Stimulated activated naive CD8-positive, alpha-beta T cell treated with anti-CD3 and anti-CD28 coated beads, Interleukin-15, Interleukin-2, amounts not matched to agents 100 U/mL and 50 U/mL, for 24 hours (primary cell): ENCODE measurements at places on chromosomes 3 and 15.

- no peak for DNase-seq
Measured at GRCh38 chr15:43446344-43446743, 46.6 kb downstream of the TP53BP1 start.

DNA sequence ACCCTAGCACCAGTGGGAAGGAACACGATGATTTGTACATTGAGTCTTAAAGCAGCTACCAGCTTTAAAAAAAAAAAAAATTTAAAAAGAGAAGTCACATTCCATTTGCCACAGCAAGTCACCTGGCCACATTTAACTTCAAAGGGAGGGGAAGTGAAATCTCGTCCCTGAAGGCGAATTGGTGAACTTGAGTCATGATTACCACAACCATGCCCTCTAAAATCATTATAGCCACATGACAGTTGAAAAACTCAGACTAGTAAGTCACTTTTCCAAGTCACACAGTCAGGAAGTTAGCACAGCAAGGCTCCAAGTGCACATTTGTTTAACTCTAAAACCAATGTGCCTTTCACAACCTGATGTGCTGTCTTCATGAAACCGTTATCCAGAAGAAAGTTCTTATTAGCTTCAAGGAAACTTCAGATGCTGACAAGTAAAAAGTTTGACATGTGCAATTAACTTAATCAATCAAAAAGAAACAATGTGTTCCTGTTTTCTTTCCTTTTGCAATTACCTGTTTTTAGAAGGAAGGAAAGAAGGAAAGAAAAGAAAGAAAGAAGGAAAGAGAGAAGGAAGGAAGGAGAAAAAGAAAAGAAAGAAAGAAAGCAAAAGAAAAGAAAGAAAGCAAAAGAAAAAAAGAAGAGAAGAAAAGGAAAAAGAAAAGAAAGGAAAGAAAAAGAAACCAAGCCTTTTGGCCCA is 8.3 kb upstream of the THSD4 start:
- no peak for DNase-seq

GRCh38 chr3:191330530-191331048 is 263 bp upstream of the UTS2B start:
- DNase-seq = no peak

GRCh38 chr3:51503007-51503406 is 3.2 kb upstream of the DCAF1 start:
- no peak for DNase-seq

GRCh38 chr3:427128-427527 is 230.6 kb downstream of the CHL1 start:
- no peak for DNase-seq

DNA sequence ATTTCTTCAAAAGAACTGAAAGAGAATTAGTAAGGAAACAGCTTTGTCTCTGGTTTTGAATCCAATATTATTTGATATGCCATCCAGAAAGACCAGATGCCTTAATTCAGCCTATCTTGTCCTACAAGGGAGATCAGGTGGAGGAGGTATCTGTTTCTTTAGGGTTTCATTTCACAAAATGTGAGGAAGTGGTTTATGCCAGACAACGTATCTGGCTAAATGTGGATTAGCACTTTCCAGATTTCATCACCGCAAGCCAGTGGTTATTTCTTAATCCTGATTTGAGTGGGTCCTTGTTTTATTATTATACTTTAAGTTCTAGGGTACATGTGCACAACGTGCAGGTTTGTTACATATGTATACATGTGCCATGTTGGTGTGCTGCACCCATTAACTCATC is 271.1 kb downstream of the EBLN2 start:
- DNase-seq = no peak

GRCh38 chr3:151768393-151768930 is 34.7 kb downstream of the AADACL2 start:
- DNase-seq = no peak

- no peak for DNase-seq
Measured at GRCh38 chr3:43608751-43609150, 13.1 kb downstream of the ANO10 start.

GRCh38 chr15:47439146-47440111 is 277.9 kb upstream of the SEMA6D start:
- DNase-seq = no peak

- DNase-seq = no peak
Measured at GRCh38 chr3:130459944-130460343, 57.0 kb upstream of the COL6A6 start.

GRCh38 chr15:31278061-31278445 is 48.6 kb upstream of the KLF13 start:
- DNase-seq = no peak

GRCh38 chr15:33029109-33029652 is 165.3 kb downstream of the FMN1 start:
- no peak for DNase-seq

- no peak for DNase-seq
Measured at GRCh38 chr3:114285648-114286230, 8.1 kb upstream of the TIGIT start.

DNA sequence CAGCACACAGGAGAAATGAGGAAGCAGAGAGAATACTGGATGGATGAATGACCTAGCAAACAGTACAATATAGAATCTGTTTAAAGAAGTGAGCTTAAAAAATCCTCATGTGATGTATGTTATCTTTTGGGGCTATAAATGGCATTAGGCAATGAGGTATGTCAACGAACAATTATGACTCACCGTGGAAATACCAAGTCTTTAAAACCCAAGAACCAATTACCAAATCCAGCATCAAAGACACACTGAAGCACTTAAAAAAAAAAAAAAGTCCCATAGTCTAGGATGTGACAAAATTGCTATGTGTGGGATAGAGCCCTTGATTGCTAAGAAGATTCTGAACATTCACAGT is 36.3 kb upstream of the HERC1 start:
- DNase-seq = no peak

- DNase-seq = no peak
Measured at GRCh38 chr15:77087213-77087612, 16.3 kb upstream of the TSPAN3 start.

DNA sequence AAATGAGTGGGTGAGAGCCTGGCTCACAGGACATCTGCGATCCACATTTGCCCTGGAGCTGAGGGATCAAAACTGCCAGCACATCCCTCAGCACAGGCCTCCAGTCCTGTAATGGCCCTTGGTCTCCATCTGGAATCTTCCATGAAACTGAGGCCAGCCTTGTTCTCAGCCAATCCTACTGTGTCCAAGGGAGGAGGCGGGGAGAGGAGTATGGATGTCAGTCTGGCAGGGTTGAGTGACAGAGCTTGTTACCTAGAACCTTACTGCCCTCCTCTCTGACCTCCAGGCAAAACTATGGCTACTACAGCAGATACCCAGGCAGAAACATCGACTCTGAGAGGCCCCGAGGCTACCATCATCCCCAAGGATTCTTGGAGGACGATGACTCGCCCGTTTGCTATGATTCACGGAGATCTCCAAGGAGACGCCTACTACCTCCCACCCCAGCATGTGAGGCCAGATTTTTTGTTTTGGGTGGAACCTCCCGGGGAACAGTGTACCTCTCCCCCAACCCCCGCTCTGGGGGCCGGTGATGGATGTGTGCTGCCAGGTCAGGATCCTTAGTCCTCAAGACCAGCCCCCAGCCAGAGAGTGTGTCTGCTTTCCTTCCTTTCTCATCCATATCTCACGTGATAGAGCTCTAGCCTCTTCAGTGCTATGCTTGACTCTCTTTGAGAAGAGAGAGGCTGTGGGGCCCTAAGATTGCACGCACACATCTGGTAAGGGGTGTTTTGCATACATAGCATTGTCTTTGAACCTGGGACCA is 41.3 kb downstream of the CHDH start:
- no peak for DNase-seq

GRCh38 chr3:9347081-9347480 is 15.8 kb upstream of the THUMPD3 start:
- DNase-seq = no peak

GRCh38 chr3:154060238-154061000 is 60.8 kb upstream of the ARHGEF26 start:
- DNase-seq = no peak

GRCh38 chr15:67736810-67737209 is 88.5 kb upstream of the SKOR1 start:
- no peak for DNase-seq

- peak; percentile 41 for DNase-seq
Measured at GRCh38 chr15:69161079-69161877, 843 bp downstream of the GLCE start.

- DNase-seq = no peak
Measured at GRCh38 chr3:179921951-179922350, 114.8 kb downstream of the PEX5L start.

DNA sequence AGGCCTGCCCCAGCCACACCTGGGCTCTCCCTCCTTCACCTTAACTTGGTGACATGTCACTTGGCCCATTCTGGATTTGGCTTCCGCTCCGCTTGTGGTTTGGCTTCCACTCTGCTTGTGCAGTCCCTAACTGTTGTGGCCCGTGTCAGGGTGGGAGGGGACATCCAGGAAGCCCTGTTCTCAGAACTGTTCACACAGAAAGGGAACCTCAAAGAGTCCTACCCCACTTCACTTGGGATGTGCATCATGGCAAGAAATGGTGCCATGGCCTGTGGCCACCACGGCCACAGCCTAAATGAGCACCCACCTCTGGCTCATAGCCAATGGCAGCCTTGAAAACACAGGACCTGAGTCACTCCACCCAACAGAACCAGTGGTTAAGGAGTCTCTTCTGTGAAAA is 63.4 kb downstream of the CYP19A1 start:
- no peak for DNase-seq

DNA sequence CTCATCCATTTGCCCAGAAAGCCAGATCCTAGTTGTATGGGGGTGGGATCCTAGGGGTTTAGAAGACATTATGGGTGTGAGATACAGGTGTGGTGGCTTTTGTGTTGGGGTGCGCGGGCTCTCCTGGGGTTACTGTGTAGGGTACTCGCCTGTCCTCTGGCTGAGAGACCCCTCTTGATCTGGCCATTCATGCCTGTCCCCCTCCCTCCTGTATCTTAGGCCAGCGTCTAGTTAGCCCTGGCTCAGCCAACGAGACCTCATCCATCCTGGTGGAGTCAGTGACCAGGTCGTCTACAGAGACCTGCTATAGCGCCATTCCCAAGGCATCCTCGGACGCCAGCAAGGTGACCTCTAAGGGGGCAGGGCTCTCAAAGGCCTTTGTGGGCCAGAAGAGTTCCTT is 41.4 kb downstream of the DNASE1L3 start:
- no peak for DNase-seq

DNA sequence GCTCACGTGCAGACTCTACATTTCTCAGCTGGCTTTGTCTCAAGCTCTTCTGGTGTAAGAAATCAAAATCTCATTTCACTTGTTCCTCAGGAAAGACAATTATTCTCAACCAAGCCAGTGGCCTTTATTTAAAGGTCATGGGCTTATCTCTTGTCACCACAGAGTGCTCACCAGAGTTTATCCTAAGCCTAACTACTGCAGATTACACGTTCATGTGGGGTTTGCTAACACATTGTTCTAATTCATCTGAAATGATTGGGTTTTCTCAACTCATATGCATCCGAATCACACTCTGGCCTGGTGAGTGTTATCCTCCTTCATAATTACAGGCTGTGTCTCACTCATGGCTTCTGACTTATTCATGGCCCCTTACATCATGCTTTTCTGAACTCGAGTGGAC is 83.3 kb upstream of the TSC22D2 start:
- no peak for DNase-seq

DNA sequence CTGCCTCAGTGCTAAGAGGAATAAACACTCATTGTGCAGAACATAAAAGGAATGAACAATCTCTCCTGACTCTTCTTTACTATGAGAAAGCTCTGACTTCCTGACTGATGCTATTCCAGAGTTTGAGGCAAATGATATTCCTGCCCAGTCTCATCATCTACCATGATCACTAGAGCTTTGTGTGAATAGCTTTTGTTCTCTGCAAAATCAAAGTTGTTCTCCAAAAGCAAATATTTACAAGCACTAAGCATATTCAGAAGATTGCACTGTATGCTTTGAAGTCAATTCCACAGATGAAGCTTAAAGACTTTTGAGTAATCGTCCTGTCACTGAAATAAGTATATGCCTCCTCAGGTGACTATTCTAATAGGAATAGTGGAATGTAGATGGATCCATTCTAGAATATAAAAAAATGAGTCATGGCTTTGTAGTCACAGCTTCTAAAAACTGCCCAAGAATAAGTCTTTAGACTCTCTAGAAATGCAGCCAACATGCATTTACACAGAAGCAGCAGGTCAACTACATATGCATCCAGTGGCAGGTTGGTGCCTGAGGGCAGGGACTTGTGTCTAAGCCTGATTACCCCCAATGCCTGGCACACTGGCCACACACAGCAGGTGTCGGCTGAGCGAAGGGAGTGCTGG is 34.6 kb downstream of the TNFAIP8L3 start:
- no peak for DNase-seq

DNA sequence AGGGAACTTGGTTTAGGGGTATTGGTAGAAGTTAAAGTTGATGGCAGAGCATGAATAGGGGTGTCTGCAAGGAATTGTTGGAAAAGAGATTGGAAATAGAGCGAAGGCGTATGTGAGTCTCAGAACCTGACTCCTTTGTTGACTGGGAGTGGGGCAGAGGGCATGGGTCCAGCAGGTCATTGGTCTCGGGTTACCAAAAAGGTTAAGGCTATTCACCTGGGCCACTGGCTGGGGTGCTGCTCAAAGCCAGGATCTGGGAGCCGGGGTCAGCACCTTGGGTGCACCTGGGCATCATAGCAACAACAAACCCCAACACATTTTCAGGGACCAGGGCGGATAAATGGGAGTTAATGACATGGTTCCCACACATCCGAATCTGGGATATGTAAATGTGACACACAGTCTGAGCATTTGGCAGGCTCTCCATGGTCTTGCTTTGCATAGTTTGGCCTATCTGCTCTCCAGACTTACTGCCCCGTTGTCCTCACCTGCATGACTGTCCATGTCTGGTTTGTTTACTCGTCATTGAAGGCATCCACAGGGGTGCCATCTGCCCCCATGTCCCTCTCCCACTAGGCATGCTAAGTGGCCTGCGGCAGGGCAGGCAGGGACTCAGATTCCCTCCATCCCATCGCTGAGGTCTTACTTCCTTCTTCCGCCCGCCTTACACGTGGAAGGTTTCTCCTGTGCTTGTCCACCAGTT is 10.1 kb downstream of the KLF13 start:
- no peak for DNase-seq

- DNase-seq = no peak
Measured at GRCh38 chr3:182179631-182180030, 467.9 kb downstream of the SOX2 start.

- DNase-seq = no peak
Measured at GRCh38 chr15:96328181-96328876, 2.2 kb upstream of the NR2F2 start.

GRCh38 chr3:185363662-185364203 is 797 bp downstream of the MAP3K13 start:
- no peak for DNase-seq

- DNase-seq = no peak
Measured at GRCh38 chr3:170483485-170484262, 65.0 kb downstream of the CLDN11 start.
